Aorta (tissue), 5 donors: ENCODE measurements at places on chromosomes 5 and 9.

DNA sequence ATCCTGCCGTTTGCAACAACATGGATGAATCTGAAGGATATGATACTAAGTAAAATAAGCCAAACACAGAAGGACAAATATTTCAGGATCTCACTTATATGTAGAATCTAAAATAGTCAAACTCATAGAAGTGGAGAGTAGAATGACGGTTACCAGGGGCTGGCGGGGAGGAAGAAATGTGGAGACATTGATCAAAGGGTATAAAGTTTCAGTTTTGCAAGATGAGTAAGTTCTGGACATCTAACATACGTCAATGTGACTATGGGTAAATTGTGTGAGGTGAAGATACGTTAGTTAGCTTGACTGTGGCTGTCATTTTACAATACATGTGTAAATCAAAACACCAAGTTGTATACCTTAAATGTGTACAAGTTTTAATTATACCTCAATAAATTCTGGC lies 200.3 kb downstream of the SNX18 start:
- no peak overlapping the region for H3K27ac ChIP-seq
- H3K27me3 ChIP-seq = no peaks in the 10 kb centered on the region
- H3K36me3 ChIP-seq = no peaks in the 10 kb centered on the region
- DNase-seq = no peak

GRCh38 chr5:144042156-144042555 lies 128.3 kb downstream of the YIPF5 start:
- H3K27ac ChIP-seq = no peak overlapping the region
- H3K4me3 ChIP-seq = no peak overlapping the region
- H3K4me1 ChIP-seq = no peaks in the 10 kb centered on the region
- H3K36me3 ChIP-seq = no peaks in the 10 kb centered on the region

- DNase-seq = no peak
- H3K4me1 ChIP-seq = no peaks in the 10 kb centered on the region
- no peaks in the 10 kb centered on the region for H3K27me3 ChIP-seq
- no peak overlapping the region for H3K27ac ChIP-seq
- no peak overlapping the region for H3K4me3 ChIP-seq
These were observed 1983.5 kb upstream of the C9orf72 start for GRCh38 chr9:29556746-29557145.

- no peaks in the 10 kb centered on the region for H3K27me3 ChIP-seq
- no peak for DNase-seq
- no peak overlapping the region for H3K27ac ChIP-seq
- H3K36me3 ChIP-seq = no peaks in the 10 kb centered on the region
- no peak overlapping the region for H3K4me3 ChIP-seq
These were observed 517.3 kb upstream of the TLE4 start for GRCh38 chr9:79054500-79054899.

GRCh38 chr5:149641600-149641999 lies 60.3 kb downstream of the ARHGEF37 start:
- H3K27ac ChIP-seq = no peak overlapping the region
- no peak for DNase-seq
- H3K4me3 ChIP-seq = no peak overlapping the region
- no peaks in the 10 kb centered on the region for H3K27me3 ChIP-seq
- no peaks in the 10 kb centered on the region for H3K36me3 ChIP-seq

GRCh38 chr5:42422656-42423280 lies 471 bp upstream of the GHR start:
- H3K36me3 ChIP-seq = no peaks in the 10 kb centered on the region
- DNase-seq = no peak
- H3K4me3 ChIP-seq = peak overlapping the region; percentile 84
- H3K27me3 ChIP-seq = no peaks in the 10 kb centered on the region

GRCh38 chr5:110855961-110856360 lies 117.2 kb downstream of the SLC25A46 start:
- peaks cover 2% of the 10 kb centered on the region for H3K4me1 ChIP-seq
- no peak overlapping the region for H3K27ac ChIP-seq
- H3K4me3 ChIP-seq = no peak overlapping the region
- H3K36me3 ChIP-seq = no peaks in the 10 kb centered on the region
- no peaks in the 10 kb centered on the region for H3K27me3 ChIP-seq
- no peak for DNase-seq

DNA sequence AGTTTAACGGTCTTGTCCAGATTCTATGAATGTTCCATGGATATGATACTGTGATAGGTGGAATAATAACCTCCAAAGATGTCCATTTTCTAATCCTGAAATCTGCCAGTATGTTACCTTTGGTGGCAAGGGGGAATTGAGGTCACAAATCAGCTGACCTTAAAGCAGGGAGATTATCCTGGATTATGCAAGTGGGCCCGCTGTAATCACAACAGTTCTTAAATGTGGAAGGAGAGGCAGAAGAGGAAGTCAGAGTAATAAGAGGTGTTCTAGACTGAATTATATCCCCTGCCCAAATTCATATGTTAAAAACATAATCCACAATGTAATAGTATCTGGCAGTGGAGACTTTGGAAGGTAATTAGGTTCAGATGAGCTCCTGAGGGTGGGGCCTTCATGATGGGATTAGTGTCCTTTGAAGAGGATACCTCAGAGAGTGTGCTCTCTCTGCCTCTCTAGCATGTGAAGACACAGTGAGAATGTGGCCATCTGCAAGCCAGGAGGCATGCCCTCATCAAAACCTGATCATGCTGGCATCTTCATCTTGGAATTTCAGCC lies 47.6 kb upstream of the ZFAND5 start:
- H3K4me1 ChIP-seq = no peaks in the 10 kb centered on the region
- DNase-seq = no peak
- H3K27me3 ChIP-seq = no peaks in the 10 kb centered on the region
- H3K27ac ChIP-seq = no peak overlapping the region
- no peaks in the 10 kb centered on the region for H3K36me3 ChIP-seq

- peaks cover 5% of the 10 kb centered on the region for H3K36me3 ChIP-seq
- H3K4me1 ChIP-seq = peaks cover 2% of the 10 kb centered on the region
- H3K27me3 ChIP-seq = no peaks in the 10 kb centered on the region
- H3K27ac ChIP-seq = no peak overlapping the region
- no peak for DNase-seq
- H3K4me3 ChIP-seq = no peak overlapping the region
These were observed 63.1 kb downstream of the GRAMD2B start for GRCh38 chr5:126486332-126486731.

DNA sequence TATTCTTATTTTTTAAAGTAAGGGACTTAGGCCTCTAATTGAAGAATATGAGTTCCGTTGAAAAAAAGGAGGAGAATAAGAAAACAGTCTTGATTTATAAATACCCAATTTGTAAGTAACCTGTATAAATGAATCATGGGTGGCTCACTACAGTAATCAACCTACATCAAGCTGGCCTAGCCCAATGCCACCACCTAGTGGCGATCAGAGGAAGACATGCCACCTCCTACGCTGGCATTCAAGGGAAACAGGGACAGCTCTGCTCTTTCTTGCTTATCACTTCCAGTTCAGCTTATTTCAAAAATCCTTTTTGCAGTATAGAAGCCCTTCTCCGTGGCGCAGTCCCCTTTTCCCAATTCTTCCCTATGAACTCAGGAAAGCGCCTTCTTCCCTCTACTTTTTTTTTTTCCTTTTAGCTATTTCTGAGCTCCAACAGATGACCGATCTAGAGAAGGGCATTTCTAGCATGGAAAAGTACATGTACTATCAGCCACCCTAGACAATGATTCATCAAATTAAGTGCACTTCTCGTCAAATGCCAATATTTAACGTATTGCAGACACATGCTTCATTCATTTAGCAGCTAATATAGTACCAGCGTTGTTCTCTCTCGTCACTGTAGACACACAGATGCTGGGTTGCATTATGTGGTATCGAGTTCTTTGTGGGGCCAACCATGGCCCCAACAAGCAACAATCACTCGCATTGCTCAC lies 28.3 kb downstream of the PTPN3 start:
- peak; percentile 83 for DNase-seq
- peaks cover 4% of the 10 kb centered on the region for H3K4me1 ChIP-seq
- no peak overlapping the region for H3K4me3 ChIP-seq
- H3K27ac ChIP-seq = no peak overlapping the region
- H3K27me3 ChIP-seq = no peaks in the 10 kb centered on the region

- no peaks in the 10 kb centered on the region for H3K4me1 ChIP-seq
- no peak overlapping the region for H3K27ac ChIP-seq
- peak overlapping the region; percentile 2 for H3K4me3 ChIP-seq
- H3K27me3 ChIP-seq = no peaks in the 10 kb centered on the region
- peak; percentile 75 for DNase-seq
- no peaks in the 10 kb centered on the region for H3K36me3 ChIP-seq
These were observed 3.0 kb downstream of the GDNF start for GRCh38 chr5:37836592-37837413.

- H3K27ac ChIP-seq = no peak overlapping the region
- no peaks in the 10 kb centered on the region for H3K36me3 ChIP-seq
- DNase-seq = no peak
- H3K27me3 ChIP-seq = no peaks in the 10 kb centered on the region
These were observed 719 bp upstream of the ISCA1 start for GRCh38 chr9:86282979-86283535.

GRCh38 chr5:147037515-147038205 lies 159.1 kb upstream of the PPP2R2B start:
- DNase-seq = no peak
- no peak overlapping the region for H3K27ac ChIP-seq
- H3K4me1 ChIP-seq = no peaks in the 10 kb centered on the region
- no peaks in the 10 kb centered on the region for H3K36me3 ChIP-seq
- no peaks in the 10 kb centered on the region for H3K27me3 ChIP-seq

DNA sequence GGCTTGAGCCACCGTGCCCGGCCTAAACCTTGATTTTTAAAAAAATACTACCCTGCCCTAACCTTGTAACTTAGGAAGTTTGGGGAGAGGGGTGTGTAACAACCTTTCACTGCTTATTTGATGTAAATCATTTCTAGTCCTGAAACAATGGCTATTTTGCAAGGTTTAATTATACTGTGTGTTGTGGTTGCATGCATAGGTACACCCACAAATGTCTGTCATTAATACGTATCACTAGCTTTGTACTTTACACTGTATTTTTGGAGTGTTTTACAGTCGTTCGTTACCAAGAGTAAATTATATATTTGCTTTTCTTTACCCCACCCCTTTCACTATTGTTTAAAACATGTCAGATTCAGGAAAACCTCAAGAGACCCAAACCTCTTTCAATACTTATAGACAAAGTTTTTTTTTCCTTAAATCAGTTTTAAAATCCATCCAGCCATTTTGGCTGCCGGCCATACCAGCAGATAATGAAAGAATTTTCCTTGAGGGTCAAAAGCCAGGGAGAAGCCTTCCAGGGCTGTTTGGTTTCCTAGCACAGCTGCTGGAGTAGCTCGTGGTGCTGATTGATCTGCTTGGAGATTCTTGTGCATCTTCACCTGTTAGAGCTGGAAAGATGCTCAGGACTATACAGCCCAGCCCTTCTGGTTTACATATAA lies 50.7 kb downstream of the DOCK8 start:
- H3K27ac ChIP-seq = no peak overlapping the region
- DNase-seq = no peak
- H3K36me3 ChIP-seq = no peaks in the 10 kb centered on the region
- H3K4me1 ChIP-seq = no peaks in the 10 kb centered on the region

DNA sequence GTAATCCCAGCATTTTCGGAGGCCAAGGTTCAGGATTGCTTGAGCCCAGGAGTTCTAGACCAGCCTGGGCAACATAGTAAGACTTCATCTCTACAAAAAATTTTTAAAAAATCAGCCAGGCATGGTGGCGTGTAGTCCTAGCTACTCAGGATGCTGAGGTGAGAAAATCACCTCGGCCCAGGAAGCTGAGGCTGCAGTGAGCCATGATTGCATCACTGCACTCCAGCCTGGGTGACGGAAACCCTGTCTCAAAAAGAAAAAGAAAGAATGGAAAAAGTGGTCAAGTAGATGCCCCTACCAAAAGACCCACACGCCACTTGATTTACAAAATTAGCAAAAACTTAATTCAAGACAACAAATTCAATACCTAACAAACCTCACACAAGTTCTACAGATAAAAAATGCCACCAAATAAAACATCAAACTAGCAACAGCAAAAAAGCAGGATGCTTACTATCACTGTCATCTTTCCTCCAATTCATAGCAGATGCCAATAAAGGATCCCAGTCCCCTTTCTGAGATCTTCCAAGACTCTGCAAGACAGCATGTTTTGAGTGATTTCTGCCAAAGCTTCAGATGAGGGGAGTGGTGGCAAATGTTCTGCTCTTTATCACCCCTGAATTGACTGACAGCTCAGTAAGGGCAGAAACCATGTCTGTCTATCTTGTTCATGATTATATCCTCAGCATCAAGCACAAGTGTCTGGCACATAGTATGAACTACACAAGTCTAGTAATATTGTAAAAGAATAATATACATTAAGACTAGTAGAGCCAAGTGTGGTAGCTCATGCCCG lies 34.2 kb upstream of the TESK1 start:
- DNase-seq = no peak
- no peak overlapping the region for H3K4me3 ChIP-seq
- H3K36me3 ChIP-seq = no peaks in the 10 kb centered on the region
- H3K4me1 ChIP-seq = no peaks in the 10 kb centered on the region

DNA sequence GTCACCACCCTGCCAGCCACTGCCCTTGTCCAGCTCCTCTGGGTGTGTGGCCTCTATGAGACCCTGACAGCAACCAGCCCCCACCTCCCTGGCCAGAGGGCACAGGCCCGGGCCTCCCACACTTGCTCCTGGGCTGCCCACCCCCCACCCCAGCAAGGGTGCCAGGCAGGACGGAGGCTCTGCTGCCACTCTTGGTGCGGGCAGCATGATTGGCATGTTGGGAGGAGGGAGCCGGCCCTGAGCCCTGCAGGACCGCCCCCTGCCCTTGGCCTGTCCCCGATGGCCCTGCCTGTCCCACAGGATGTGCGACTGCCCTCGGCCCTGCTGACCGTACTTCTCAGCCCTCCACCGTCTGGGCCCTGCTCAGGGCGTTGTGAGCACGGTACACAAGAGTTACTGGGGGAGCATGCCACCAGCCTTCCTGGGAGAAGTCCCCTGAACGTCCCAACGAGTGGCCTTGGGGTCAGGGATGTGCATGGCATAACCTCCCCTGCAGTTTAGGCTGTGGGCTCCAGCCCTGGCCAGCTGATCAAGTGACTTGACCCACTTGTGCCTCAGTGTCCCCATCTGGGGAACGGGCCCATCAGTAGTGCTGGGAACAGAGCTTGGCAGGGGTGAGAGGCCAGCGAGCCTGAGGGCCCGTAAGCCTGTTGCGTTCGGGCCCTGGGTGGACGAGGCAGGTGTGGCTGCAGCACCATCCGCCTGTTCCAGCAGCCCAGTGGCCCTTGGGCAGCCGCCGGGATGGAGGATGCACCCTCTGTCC lies 16.0 kb downstream of the GPSM1 start:
- no peak for DNase-seq
- H3K36me3 ChIP-seq = no peaks in the 10 kb centered on the region
- no peak overlapping the region for H3K4me3 ChIP-seq

- H3K4me1 ChIP-seq = no peaks in the 10 kb centered on the region
- H3K27ac ChIP-seq = no peak overlapping the region
- no peak overlapping the region for H3K4me3 ChIP-seq
- H3K36me3 ChIP-seq = no peaks in the 10 kb centered on the region
- peak; percentile 62 for DNase-seq
These were observed 5.5 kb downstream of the ADRB2 start for GRCh38 chr5:148831590-148832565.

- DNase-seq = no peak
- no peaks in the 10 kb centered on the region for H3K36me3 ChIP-seq
- H3K27me3 ChIP-seq = no peaks in the 10 kb centered on the region
- H3K4me1 ChIP-seq = no peaks in the 10 kb centered on the region
- H3K4me3 ChIP-seq = no peak overlapping the region
These were observed 62.5 kb upstream of the PSD2 start for GRCh38 chr5:139733010-139733688.

GRCh38 chr5:180669661-180670060 lies 20.3 kb upstream of the FLT4 start:
- no peak for DNase-seq
- H3K36me3 ChIP-seq = no peaks in the 10 kb centered on the region
- H3K4me3 ChIP-seq = no peak overlapping the region
- no peaks in the 10 kb centered on the region for H3K4me1 ChIP-seq
- H3K27me3 ChIP-seq = no peaks in the 10 kb centered on the region
- H3K27ac ChIP-seq = no peak overlapping the region
